Dermis lymphatic vessel endothelial cell (primary cell): ENCODE measurements at places on chromosomes 11 and 22. TPM values are rescaled to one million over a fixed set of nuclear protein-coding genes. Genes with fewer than 3 reads are reported as not detected.

KCNQ1 gene
- total RNA-seq, result 0.34 TPM in 1 of 2 replicates, not detected in the other

OR52K1 gene
- not detected in 2 replicates for total RNA-seq

MRPL23 gene
- total RNA-seq, result 4.1 and 65.3 TPM in 2 replicates

MS4A12 gene
- not detected in 2 replicates for total RNA-seq

CD44 gene
- total RNA-seq, result 1.6 and 3.1 TPM in 2 replicates

HBG1 gene
- not detected in 2 replicates for total RNA-seq

TSSC4 gene
- 42.1 and 45.6 TPM in 2 replicates for total RNA-seq

BAIAP2L2 gene
- 0.09 and 0.33 TPM in 2 replicates for total RNA-seq

PDGFD gene
- 58.6 and 81.8 TPM in 2 replicates for total RNA-seq

GPR83 gene
- total RNA-seq, result under 0.01 TPM in 1 of 2 replicates, not detected in the other

ZBTB44 gene
- 30.7 and 38.5 TPM in 2 replicates for total RNA-seq

APOBEC3C gene
- 0.22 and 0.26 TPM in 2 replicates for total RNA-seq

PATE2 gene
- total RNA-seq, result 0.22 TPM in 1 of 2 replicates, not detected in the other

OR51L1 gene
- not detected in 2 replicates for total RNA-seq

DRD2 gene
- not detected in 2 replicates for total RNA-seq

SCGB1C1 gene
- not detected in 2 replicates for total RNA-seq

PTDSS2 gene
- total RNA-seq, result 31.1 TPM in 2 replicates

MS4A7 gene
- not detected in 2 replicates for total RNA-seq

ACAD8 gene
- 20.5 and 26.1 TPM in 2 replicates for total RNA-seq

FGF4 gene
- total RNA-seq, result not detected in 2 replicates

C11orf86 gene
- total RNA-seq, result not detected in 2 replicates
